Bone marrow (tissue), 2 donors: ENCODE measurements at places on chromosomes 7 and 10.

GRCh38 chr7:134873253-134873652, 93.8 kb downstream of the CALD1 start:
- DNase-seq = no peak

DNA sequence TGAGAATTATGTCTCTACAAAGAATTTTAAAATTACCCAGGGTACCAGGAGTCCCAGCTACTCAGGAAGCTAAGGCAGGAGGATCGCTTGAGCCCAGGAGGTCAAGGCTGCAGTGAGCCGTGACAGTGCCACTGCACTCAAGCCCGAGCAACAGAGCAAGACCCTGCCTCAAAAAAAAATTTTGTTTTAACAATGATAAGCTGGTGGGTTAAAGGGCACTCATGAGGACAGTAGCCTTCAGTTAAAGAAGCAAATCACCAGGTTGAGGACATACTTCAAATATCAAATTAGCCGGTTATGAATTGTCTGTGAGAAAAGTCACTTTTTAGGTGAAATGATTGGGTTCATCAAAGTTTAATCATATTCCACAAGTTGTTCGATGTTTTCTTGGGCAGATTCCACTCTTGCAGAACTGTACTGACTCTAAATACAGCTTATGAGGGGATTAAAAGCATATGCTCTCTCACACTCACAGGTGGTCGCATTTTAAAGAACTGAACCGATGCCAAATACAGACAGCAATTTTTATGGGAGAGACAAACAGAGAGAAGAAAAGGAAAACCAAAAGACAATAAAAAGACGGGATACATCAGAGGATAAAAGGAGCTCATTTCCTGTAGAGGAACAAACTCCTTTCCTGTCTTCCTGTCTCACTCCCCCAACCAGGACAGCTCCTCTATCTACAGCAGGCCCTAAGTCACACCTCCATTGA, 582.8 kb upstream of the NRP1 start:
- no peak for DNase-seq

- no peak for DNase-seq
These were observed 86.6 kb downstream of the NPY start for GRCh38 chr7:24370541-24370940.

DNA sequence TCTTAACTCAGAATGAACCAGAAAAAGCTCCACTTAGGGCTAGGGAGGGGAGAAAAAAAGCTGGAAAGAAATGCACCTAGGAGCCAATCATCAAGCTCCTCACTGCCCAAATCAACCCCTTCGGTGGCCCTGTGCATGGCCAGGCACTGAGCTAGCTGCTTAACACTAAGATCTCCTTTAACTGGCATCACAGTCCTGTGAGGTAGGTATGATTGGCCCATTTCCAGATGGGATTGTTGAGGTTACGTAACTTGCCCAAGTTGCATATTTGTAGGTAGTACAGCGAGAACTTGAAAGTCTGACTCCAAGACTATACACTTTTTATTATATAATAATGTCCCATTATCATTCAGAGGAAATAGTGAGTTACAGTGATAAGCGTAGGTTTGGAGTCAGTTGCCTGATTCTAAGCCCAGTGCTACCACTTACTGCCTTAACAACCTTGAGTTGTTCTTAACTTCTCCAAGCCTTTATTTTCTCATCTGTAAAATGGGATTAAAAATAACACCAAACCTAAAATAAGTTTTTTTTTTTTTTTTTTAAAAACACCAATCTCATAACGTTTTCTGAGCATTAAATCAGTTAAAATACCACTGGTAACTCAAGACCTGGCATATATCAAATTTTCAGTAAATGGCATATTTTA, 37.2 kb upstream of the ACSL5 start:
- DNase-seq = no peak

DNA sequence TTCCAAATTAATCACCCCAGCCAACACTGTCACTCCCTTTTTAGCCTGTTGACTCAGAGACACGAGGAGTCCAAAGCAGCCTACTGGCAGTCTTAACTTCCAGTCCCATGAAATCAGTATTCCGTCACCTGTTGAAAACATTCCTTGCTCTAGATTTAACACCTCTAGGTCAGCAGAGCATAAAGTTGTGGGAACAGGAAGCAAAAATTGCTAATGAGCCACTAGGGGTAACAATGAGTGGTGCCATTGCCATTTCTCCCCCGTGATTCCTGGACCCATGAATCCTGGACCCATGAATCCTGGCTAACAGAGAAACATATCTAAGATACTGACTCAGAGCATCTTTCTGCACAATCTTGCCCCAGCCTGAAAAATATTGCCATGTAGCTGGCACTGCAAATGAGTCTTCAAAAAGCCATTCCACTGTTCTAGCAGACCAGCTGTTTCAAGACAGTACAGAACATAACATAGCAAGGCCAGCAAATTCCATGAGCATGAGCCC, 252.7 kb upstream of the PTER start:
- no peak for DNase-seq

DNA sequence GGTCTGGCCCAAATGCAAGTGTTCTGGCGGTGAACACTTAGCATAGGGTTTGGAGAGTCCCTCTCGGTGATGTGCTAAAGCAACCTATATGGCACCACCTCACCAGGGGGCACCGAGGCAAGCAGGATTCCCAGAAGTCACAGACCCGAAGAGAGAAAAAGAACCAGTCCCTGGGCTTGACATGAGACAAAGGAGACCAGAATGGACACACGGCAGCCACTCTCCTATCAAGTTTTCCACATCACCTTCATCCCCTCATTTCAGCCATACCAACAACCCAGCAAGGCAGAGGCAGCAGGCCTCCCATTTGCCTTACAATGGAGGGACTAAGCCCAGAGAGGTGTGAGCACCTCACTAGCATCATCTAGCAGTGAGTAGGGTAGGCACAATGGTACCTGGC, 19.7 kb downstream of the GPRIN2 start:
- DNase-seq = no peak

DNA sequence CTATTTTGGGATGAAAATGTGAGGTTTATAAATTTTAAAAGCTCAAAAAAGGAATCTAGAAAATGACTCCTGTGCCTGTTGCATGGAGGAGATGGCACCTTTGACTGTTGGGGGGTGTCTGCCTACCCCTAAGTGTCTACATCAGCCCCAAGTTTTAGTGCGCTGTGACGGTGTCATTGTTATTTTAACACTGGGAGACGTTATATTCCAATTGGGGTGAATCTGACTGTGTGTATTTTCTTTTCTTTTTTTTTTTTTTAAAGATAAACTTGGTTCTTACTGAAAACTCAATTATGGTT, 517 bp downstream of the SRGN start:
- DNase-seq = no peak

DNA sequence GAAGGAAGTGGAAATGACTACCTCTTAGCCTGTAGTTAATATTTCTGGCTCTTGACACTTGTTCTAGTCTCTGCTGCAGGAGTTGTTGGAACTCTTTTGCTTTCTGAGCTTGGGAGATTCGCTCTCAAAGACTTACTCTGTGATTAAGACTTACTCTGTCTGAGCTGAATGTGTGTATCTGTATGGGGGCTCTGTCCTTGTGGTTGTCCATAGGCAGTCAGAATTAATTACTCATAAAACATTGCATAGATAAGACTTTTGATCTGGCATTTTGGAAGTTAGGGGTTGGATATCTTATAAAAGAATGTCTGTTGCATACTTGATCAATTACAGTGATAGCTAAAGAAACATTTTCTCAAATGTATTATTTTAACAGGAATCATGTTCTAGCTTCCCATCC, 199.2 kb upstream of the KIAA1217 start:
- no peak for DNase-seq

DNA sequence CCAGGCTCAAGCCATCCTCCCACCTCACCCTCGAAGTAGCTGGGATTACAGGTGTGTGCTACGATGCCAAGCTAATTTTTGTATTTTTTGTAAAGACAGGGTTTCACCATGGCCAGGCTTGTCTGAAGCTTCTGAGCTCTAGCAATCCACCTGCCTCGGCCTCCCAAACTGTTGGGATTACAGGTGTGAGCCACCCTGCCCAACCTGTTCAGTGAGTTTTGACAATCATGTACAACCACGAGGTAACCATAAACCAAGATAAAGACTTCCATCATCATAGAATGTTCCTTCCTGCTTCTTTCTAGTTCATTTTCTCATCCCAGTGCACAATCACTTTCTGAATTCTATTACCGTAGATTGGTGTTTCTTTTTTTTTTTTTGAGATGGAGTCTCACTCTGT, 30.5 kb upstream of the MKRN1 start:
- DNase-seq = no peak

- no peak for DNase-seq
These were observed 52.7 kb downstream of the RBM17 start for GRCh38 chr10:6141296-6142151.

DNA sequence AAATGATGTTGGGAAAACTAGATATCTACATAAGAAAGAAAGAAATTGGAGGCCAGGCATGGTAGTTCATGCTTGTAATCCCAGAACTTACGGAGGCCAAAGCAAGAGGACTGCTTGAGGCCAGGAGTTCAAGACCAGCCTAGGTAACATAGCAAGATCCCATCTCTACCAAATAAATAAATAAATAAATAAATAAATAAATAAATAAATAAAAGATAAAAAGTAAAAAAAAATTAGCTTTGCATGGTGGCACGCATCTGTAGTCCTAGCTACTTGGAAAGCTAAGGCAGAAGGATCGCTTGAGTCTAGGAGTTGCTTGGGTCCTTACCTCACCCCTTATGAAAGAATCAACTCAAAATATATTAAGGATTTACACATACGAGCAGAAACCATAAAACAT, 193.5 kb upstream of the NOBOX start:
- DNase-seq = no peak

DNA sequence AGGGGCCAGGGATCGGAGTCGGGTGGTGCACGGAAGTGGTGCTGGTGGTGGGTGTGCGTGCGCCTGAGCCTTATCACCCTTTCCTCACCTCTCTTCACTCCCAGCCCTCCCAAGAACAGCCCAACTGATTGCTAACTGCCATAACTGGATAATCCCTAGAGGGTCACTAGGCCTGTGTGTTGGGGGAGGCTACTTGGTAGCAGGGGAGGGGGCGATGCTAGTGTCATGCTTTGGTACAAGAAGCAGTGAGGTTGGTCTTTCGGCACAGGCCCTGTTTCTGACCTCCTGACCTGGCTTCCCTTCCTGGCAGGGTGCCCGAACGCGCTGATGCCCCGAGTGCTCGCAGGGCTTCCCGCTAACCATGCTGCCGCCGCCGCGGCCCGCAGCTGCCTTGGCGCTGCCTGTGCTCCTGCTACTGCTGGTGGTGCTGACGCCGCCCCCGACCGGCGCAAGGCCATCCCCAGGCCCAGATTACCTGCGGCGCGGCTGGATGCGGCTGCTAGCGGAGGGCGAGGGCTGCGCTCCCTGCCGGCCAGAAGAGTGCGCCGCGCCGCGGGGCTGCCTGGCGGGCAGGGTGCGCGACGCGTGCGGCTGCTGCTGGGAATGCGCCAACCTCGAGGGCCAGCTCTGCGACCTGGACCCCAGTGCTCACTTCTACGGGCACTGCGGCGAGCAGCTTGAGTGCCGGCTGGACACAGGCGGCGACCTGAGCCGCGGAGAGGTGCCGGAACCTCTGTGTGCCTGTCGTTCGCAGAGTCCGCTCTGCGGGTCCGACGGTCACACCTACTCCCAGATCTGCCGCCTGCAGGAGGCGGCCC, 652 bp downstream of the KAZALD1 start:
- DNase-seq = peak; percentile 72

GRCh38 chr7:98630149-98630548, 13.1 kb downstream of the NPTX2 start:
- DNase-seq = no peak

GRCh38 chr7:81618396-81619014, 151.3 kb downstream of the HGF start:
- DNase-seq = no peak

DNA sequence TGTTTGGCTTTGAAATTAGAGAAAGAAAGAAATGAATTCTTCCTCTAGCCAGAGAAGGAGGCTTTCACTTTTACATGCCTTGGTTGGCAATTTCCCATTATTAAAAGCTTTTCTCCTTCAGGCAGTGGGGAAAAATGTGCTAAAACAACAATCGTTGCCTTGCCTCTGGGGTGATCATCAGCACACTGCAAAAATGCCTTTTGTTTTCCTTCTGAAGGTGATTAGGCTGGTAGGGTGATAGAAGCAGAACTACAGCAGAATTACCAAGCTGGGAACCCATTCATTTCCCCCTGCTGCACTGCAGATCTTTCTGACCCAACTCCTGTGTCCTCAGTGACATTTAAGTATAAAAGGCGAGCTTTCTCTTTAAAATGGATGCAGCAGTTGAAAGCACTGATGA, 22.2 kb downstream of the ANK3 start:
- no peak for DNase-seq

DNA sequence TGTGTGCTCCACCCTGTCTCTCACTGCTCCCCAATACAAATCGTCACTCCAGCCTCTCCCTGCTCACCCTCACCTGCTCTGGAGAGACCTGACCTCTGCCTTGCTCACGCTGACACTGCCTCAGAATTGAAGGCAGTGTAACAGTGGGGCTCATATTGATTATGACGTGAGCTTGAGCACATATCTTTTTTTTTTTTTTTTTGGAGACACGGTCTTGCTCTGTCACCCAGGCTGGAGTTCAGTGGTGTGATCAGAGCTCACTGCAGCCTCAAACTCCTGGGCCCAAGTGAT, 84.7 kb downstream of the TBXAS1 start:
- DNase-seq = no peak

- DNase-seq = no peak
These were observed 5.8 kb downstream of the PITX3 start for GRCh38 chr10:102235598-102235920.

- no peak for DNase-seq
These were observed 625 bp upstream of the GSTO2 start for GRCh38 chr10:104268405-104268712.

- DNase-seq = no peak
These were observed 639.0 kb downstream of the IPMK start for GRCh38 chr10:57628592-57629284.
